Lower lobe of right lung (tissue), 2 donors: ENCODE measurements at places on chromosomes 13 and 19. TPM values are rescaled to one million over a fixed set of nuclear protein-coding genes. Genes with fewer than 3 reads are reported as not detected.

ZNF787 gene
- 32.4 TPM for total RNA-seq

ADGRL1 gene
- 28.7 TPM for total RNA-seq

MAB21L1 gene
- 0.21 TPM for total RNA-seq

PEPD gene
- total RNA-seq: 94.0 TPM

RASGRP4 gene
- total RNA-seq: 13.5 TPM

MEIS3 gene
- 5.3 TPM for total RNA-seq

TNNT1 gene
- total RNA-seq: not detected

ELF1 gene
- total RNA-seq: 98.1 TPM

BIVM gene
- 13.4 TPM for total RNA-seq

ZNF208 gene
- 6.4 TPM for total RNA-seq

HS6ST3 gene
- 0.06 TPM for total RNA-seq

ZNF211 gene
- 12.4 TPM for total RNA-seq

PSG6 gene
- total RNA-seq: not detected

KIR3DL1 gene
- 0.71 TPM for total RNA-seq

LRRC63 gene
- total RNA-seq: 1.7 TPM

UBE2L5 gene
- total RNA-seq: not detected

ZNF569 gene
- total RNA-seq: 5.5 TPM

PRSS57 gene
- total RNA-seq: not detected

RXFP2 gene
- total RNA-seq: not detected

IRS2 gene
- total RNA-seq: 34.0 TPM

LRRC4B gene
- 3.9 TPM for total RNA-seq

BCAM gene
- total RNA-seq: 205 TPM

VSIG10L gene
- total RNA-seq: 3.2 TPM

DNAJC15 gene
- 17.0 TPM for total RNA-seq

TYK2 gene
- 164 TPM for total RNA-seq

CFAP97D2 gene
- 1.8 TPM for total RNA-seq

ATP1A3 gene
- 0.97 TPM for total RNA-seq

ZNF850 gene
- 3.3 TPM for total RNA-seq

MBD3L1 gene
- total RNA-seq: not detected

SULT2B1 gene
- total RNA-seq: 14.4 TPM

TMPRSS9 gene
- total RNA-seq: not detected
